Right ventricle myocardium superior (tissue), 1 donor: ENCODE measurements at places on chromosomes 7 and 10. TPM values are rescaled to one million over a fixed set of nuclear protein-coding genes. Genes with fewer than 3 reads are reported as not detected.

DNA sequence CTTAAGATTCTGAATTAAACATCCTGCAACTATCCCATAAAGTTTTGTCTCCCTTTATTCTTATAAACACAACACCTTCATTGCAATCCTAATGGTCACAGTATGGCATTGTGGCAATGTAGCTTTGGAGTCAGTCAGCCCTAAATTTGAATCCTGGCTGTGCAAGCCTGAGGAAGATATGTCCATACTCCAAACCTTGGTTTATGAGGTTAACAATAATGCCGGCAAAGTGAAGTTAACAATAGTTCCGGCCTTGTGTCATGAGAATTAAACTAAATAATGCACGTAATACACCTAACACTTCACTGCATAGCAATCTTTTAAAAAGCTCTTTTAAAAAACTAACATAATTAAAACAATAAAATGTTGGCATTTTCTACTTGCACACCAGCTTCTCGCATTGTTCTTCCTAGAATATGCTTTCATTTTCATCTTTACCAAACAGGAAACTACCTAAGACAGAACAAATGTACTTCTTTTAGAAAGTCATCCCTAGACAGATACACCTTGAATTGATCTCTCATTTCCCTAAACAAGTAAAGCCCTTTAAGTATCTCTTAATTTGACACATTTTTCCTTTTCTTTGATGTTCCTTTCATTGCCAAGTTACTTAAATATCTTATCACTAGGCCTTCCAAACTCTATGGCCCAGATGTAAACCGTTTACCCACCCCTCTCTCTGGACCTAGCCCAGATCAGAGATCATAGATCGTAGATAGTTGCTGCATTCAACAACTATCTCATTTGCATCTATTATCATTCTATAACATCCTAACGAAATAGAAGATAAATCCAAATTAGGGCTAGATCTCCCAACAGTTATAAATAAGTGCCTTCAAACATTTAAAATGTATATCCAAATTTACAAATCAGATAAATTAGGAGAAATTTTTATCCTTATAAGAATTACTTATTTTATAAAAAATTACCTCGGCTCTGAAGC, 66.7 kb downstream of the CREB3L2 start:
- no peak for DNase-seq

The TAS2R41 gene
- not detected for total RNA-seq

The CALHM1 gene
- not detected for total RNA-seq

DNA sequence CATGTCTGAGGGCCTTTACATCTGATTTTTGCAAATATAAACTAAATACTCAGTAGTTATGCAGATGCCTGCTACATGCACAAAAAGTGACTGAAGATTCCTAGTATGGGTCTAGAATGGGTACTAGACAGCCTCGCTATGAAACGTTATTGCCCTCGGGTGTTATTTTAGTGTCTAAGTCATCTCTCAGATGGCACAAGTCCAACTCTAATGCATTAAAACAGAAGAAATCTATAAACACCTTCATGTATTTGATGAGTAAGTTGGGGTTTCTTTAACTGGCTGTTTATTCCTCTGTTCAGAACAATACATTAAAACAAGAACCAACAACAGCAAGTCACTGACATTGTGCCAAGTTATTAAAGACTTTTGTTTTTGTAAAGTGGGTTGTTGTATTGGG, 41.6 kb downstream of the TEX36 start:
- DNase-seq: no peak

DNA sequence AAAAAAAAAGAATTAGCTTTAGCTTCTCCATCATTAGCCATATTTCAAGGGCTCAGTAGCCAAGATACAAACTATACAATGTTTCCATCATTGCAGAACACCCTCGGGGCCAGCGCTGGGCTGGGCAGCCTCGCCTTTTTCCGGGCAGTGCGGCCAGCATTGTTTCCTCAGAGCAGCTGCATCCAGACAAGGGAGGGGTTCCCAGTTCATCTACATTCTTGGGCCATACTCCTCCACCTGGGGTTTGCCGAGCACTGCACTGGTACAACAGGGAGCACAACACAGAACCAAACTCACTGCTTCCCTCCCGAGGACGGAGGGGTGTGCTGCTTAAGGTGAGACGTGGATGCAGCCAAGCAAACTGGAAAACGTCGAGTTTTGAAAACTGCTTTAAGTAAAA, 2.4 kb upstream of the PKD1L1 start:
- peak; percentile 66 for DNase-seq

- no peak for DNase-seq
Measured at GRCh38 chr10:30591249-30591670, 38.3 kb downstream of the LYZL2 start.

GRCh38 chr7:157250605-157251228, 86.1 kb upstream of the DNAJB6 start:
- no peak for DNase-seq

DNA sequence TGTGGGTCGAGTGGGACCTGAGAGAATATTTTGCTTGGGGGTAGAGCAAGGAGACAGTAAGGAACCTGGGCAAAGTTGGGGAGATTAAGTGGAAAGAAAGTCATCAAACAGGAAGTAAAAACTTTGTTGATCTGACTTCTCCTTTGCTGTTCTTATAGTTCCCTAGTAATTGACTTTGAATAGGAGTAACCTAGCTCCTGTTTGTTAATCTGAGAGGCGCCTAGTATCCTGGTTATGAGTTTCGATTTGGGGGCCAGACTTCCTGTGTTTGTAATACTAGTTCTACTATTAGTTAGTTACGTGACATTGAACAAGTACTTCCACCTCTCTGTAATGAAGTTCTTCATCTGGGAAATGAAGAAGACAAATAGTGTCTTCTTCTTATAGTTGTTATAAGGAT, 99.1 kb downstream of the ZNF365 start:
- DNase-seq: no peak

The AFAP1L2 gene
- 5.3 TPM for total RNA-seq

DNA sequence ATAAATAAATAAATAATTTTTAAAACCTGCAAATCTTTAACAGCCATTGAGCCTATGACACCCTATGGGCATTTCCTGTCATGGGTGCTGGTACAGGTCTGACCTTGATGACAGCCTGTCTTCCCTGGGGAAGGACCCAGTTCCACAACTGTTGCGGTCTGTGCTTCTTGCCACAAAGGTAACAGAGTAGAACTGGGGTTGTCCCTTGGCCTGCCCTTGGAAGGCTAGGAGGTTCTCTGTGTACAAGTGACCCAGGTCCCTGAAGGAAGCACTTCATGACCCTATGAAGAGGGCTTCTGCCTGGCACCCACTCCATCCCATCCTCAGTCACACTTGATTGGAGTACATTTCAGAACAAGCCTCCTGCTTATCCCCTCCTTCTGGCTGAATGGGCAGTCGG, 66.9 kb downstream of the OGDH start:
- DNase-seq: no peak

The WEE2 gene
- not detected for total RNA-seq

- no peak for DNase-seq
Measured at GRCh38 chr7:37467002-37467401, 18.3 kb upstream of the ELMO1 start.

DNA sequence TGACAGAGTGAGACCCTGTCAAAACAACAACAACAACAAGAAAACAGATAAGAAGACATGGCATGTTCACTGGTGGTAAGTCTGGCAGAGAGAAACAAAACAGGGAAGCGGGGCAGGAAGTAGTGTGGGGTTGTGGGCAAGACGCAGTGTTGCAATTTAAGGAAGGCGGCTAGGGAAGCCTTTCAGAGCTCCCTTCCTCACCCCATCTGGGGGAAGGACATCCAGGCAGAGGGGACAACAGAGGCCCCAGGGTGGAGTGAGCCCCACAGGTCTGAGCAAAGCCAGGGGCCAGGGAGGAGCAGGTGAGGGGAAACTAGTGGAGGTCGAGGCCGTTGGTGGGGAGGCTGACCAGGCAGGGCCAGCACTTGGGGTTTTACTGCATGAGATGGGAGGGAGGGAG, 16.8 kb downstream of the LAT2 start:
- no peak for DNase-seq

DNA sequence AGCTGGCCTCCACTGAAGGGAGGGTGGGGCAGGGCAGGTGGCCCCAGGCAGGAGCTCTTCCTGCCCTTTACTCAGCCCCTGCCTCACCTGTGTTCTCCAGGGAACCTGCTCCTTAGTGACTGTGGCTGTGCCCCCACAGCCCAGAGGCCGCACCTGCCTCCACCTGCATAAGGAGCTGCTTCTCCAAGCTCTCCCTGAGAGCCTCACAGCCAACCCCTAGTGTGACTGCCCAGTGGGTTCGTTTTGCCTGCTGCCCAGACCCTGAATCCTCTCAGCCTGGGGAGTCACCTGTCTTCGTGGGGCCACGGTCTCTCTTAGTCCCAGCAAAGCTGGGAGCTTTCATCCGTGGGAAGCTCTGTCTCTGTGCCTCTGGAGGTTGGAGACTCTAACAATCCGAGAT, 94.4 kb downstream of the GLRX3 start:
- no peak for DNase-seq

The ITGB1 gene
- total RNA-seq: 458 TPM

The C10orf53 gene
- not detected for total RNA-seq

The ZNF12 gene
- 12.3 TPM for total RNA-seq

The PIK3CG gene
- total RNA-seq: 1.6 TPM

DNA sequence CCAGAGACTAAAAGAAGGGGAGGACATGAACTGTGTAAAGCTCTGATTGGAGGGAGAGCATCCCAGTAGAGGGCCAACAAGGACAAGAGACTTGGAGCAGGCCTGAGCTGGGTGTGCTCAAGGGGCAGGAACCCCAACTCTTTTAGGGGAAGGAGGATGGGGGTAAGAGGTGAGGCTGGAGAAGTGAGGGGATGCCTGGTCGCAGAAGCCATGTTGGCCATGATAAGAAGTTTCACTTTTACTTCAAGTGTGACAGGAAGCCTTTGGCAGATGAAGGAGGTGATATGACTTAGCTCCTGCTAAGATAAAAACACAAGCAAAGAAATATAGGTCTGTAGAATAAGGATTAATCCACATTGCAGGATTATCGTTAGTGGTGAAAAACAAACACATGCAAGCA, 208.3 kb downstream of the JAZF1 start:
- no peak for DNase-seq

DNA sequence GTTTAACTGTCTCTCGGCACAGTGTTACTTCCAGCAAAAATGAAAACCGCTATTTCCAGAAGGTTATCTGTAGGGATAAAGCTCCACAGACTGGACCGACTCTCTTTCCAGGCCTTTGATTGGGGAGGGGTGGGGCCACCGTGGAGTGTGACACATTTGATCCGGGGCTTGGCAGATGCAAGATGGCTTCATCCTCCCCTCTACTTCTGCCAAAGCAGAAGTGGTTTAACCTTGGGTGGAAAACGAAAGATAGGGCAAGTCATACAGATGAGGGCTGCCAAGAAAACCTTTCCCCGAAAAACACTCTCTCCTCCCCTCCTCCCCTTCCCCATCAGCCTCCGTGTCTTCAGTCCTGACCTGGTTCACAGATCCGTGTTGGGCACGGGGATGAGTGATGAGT, 139.7 kb upstream of the SH2B2 start:
- peak; percentile 75 for DNase-seq

DNA sequence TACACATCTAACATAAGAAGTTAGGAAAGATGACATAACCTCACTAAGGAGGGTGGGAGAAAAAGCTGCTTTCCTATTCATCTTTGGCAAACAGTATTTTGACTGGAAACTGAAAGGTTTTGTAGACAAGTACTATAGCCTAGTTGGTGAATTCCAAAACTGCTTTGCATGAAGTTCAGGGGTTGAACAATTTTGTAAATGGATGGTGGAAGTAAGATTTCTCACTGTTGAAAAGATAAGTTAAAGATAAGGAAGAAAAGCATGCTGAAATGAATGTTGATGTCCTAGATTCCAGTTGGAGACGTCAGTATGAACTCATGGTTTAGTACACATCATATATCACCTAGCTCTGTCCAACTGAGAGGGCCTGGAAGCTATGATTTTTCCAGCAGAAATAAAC, 159.1 kb upstream of the FEZF1 start:
- no peak for DNase-seq

DNA sequence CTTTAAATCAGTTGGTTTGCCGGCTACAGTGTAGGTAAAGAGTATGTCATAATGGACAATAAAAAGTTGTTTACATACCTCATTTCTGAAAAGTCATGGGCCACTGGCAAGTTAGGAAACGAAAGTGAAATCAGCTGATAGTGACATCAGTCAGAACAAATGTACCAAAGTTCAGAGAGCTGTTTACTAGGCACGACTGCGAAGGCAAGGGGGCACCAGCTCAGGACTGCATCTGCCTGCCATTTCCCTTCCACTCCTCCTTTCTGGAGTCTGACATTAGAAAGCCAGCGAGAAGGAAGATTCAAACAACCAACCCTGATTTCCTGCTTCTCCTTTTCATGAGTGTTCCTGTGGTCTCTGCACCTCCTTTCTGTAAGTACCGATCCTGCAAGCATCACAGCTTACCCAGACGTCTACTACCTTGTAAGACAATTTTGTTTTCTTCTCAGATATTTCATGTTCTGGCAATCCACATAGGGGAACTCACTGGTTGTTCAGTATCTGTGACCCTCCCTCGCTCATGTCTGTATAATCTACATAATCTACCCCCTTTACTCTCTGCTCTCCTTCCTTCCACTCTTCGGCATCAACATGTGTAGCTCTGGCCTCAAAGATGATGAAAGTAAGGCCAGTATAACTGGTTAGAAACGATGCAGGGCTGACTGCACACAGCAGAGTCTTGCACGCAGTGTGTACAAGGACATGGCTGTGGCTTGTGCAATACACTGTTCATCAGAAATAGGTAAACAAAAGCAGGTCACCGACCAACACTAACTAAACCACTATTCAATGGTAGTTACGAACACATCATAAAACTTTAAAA, at the start of gene TMEM140:
TSS of gene TMEM140 (plus strand) at position 174 of the 823 bp plus-strand sequence. CDS start 16,370 bp downstream, outside the sequence.
- DNase-seq: peak; percentile 59

The NPTX2 gene
- total RNA-seq: 3.4 TPM

The ASB4 gene
- 7.8 TPM for total RNA-seq

GRCh38 chr10:52357971-52358370, 43.9 kb downstream of the DKK1 start:
- no peak for DNase-seq

DNA sequence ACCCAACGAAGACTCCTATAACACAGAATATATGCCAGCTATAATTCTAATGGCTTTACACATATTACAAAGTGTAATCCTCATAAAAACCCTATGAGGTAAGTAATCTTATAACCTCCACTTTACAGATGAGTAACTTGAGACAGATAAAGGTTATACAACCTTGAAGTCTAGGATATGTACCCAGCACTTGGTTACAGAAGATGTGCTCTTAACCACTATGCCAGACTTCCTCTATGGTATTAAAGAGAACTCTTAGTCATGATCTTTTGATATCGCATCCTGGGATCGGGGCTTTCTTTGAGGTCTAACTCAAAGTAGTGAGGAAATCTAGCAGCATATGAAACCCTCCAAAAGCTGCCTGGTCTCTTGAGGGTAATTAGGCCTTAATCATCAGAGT, 319.2 kb upstream of the LRRN3 start:
- no peak for DNase-seq

GRCh38 chr10:70579234-70580002, 23.1 kb downstream of the PRF1 start:
- DNase-seq: no peak

The TMEM176B gene
- total RNA-seq: 33.4 TPM

DNA sequence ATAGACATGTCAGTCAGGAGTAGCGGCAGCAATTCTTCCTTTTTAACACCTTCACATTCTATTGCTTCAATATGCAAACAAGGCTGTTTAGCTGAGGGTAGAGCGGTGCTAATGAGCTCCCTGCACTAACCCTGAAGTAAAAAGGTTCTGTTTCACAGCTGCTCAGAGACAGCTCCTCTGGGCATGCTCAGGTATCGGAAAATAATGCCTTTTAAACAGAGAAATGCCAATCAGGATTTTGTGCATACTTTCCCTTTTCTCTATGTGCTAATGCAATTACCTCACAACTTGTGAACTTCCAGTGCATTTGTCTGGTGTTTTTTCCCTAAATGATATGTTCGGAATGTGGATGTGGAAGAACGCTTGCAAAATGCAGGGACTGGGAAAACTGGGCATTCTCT, 307.7 kb upstream of the FZD8 start:
- no peak for DNase-seq
